Left ventricle myocardium inferior (tissue), 1 donor: ENCODE measurements at places on chromosomes 1 and 21.

DNA sequence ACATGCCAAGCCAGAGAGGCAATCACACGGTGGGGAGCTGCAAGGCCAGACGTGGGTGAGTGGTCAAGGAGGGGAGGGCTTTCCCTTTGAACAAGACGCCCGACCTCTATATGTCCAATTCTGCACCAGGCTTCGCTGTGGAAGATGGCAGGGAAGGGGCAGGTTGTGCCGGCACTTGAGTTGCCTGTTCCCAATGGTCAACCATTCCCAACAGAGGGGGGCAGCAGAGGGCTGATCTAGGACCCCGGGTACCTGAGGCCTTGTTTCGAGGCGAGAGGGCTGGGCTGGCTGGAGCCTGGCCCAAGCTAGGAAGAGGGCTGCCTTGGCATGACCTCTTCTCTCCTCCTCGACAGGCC is 64.9 kb downstream of the TMEM53 start:
- peak; percentile 39 for DNase-seq

DNA sequence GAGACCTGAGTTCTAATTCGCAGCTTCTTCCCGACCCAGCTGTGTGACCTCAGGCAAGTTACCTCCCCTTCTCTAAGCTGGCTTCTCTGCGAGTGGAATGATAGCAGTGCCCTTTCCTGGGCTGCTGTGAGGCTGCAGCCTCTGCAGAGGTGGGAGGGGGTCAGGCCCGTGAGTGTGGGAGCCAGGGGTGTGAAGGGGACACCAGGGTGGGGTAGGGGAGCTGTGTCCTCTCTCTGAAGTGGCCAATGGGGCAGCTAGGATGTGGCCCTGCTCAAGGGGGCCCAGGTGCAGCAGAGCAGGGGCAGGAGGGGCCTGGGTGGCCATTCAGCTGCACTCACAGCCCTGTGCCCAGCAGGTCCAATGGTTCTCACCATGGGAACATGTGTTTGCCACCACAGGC is 24.5 kb downstream of the DMRTB1 start:
- no peak for DNase-seq

GRCh38 chr1:36176106-36176949 is 20.4 kb downstream of the MAP7D1 start:
- peak; percentile 41 for DNase-seq

DNA sequence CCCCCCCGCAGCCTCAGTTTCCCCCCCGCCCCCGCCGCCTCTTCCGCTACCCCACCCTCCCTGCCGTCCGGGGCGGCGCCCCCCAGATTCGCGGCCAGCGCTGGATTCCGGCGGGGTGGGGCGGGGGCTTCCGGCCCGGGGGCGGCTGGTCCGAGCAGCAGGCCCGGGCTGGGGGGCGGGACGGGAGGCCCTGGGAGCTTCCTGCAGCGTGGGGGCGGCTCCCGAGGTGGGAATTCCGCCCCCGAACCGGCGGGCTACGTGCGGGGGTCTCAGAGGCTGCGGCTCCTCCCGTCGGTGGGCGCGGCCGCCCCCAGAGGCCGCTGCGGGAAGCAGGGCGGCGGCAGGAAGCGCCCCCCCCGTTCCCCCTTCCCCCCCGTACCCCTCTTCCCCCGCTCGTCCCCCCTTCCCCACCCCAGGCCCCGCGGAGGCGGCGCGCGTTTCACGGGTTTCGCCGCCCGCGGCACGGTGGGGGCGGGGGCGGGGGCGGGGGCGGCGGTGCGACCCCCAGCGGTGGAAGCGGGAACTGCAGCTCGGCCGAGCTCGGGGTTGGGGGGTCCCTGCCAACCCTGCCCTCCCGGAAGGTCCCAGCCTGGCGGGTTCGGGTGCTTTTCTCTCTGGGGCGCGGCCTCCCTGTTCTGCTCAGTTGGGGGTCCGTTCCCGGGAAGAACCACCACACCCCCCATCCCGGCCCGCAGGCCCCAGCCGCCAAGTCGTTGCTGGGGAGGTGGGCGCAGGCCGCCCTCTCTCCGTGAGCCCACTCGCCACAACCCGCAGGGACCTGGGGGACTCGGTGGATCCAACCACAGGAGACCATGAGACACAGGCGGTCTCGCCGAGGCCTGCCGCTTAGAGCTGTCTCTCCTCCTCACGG is 76.3 kb downstream of the MORN1 start:
- peak; percentile 75 for DNase-seq

DNA sequence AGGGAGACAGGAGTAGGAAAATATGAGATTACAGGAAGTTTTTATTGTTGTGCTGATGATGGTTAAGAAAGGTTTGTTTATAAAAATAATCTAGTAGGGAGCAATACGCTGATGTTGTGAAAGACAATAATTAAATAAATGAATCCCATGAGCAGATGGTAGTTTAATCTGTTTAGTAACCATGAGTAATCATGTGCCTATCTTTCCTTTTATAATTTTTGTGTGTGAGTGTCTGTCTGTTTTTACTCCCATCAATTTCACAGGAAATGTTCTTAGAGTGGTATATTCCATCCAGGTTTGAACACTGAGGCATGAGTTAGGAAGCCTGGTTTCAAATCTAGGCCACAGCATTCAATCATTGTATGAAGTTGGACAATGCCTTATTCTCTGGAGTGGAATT is 180.5 kb downstream of the OLFM3 start:
- DNase-seq, result no peak

GRCh38 chr1:170076199-170076598 is 1.7 kb upstream of the KIFAP3 start:
- DNase-seq, result no peak
